Activated CD8-positive, alpha-beta memory T cell treated with anti-CD3 and anti-CD28 coated beads for 1 hour (primary cell): ENCODE measurements at places on chromosomes 1 and 21.

DNA sequence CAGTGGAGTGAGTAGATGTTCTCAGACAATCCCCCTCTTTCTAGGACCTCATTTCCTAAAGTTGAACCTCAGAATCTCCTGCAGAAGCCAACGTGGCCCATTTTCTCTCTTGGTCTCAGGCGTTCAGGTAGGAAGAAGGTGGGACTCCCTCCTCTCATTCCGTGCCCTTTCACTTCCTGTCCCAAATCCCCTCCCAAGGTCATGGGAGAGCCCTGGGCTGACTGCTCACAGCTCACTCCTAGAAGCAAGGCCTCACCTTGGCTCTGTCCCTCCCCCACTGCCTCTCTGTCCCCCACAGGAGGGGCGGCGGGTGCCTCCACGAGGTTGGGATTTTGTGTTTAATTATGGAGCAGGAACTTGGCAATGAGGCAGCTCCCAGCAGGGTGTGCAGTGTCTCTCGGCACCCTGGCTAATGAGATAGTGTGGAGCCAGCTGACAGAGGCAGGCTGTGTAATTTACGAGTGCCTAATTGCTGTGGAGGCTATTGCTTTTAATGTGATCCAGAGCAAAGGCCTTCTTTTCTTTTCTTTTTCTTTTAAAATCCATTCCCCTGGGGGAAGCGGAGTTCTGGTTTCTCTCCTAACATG is 9.1 kb upstream of the CDK18 start:
- no peak for DNase-seq

- DNase-seq = no peak
Measured at GRCh38 chr21:45517249-45518065, 24.8 kb downstream of the SLC19A1 start.

- DNase-seq = no peak
Measured at GRCh38 chr1:175332515-175332914, 139.9 kb upstream of the KIAA0040 start.

- no peak for DNase-seq
Measured at GRCh38 chr1:164337885-164338284, 221.1 kb upstream of the PBX1 start.

DNA sequence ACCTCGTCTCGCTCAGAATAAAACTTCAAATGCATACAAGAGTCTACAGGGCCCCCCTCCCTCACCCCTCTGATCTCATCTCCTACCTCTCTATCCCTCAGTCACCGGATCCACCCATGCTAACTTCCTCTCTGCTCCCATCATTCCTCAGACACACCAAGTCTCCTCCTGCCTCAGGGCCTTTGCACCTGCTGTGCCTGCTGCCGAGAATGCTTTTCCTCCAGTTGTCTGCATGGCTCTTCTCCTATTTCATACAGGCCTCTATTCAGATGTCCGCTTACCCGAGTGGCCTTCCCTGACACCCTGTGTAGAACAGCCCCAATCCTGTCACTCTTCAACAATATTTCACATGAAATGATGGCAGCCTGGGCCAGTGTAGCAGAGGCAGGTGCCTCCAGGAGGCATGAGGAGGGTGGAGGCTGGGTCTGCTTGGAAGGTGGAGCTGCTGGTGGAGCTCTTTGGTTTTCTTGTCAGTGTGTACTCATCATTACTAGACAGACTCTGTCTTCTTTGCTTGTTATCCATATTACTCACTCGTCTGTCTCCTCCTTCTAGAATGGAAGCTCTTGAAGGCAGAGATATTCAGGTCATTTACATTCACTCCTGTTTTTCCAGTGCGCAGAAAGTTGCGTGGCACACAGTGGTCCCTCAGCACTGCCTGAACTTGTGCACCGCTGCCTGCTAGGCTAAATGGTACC is 4.2 kb downstream of the SH2D2A start:
- DNase-seq = no peak

GRCh38 chr1:17001760-17002523 is 9.8 kb downstream of the ATP13A2 start:
- no peak for DNase-seq

GRCh38 chr1:156493154-156493631 is 7.4 kb downstream of the MEF2D start:
- no peak for DNase-seq

DNA sequence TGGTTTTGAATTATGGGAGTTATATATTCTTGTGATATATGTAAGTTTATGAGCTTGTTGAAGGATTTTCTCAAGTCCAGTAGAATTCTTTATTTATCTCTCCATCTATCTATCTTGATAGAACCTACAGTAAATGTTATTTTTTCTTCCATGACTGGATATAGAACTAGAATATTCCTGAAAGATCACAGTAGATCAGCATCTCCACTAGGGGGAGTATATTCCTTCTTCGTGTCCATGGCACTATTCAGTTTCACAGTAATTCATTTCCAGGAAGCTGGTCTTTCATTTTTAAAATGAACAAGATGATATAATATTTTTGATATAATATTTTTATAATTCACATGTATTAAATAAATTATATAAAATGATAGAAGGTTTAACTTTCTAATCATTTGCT is 18.8 kb downstream of the TMPRSS15 start:
- DNase-seq = no peak

GRCh38 chr1:41712695-41713094 is 206.0 kb downstream of the HIVEP3 start:
- DNase-seq = no peak

GRCh38 chr1:32886004-32886827 is at the start of gene HPCA:
TSS of gene HPCA (plus strand) at chr1:32886491. CDS start at chr1:32888899, 2,408 bp downstream.
- DNase-seq = no peak

GRCh38 chr1:12102066-12102465 is 39.0 kb downstream of the TNFRSF8 start:
- DNase-seq = no peak

DNA sequence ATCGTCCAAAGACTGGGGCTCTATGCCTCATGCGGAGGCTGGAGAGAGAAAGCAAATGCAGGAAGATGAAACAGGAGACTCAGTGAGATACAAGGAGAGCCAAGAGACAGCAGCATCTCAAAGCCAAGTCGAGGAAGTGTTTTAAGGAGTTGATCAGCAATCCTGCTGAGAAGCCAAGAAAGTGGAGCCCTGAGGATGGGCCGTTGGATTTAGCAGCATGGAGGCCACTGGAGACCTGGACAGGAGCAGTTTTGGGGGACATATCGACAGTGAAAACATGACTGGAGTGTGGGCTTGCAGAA is 107.4 kb upstream of the ZBTB40 start:
- DNase-seq = no peak

- no peak for DNase-seq
Measured at GRCh38 chr1:85134583-85135391, 66.0 kb downstream of the SYDE2 start.

DNA sequence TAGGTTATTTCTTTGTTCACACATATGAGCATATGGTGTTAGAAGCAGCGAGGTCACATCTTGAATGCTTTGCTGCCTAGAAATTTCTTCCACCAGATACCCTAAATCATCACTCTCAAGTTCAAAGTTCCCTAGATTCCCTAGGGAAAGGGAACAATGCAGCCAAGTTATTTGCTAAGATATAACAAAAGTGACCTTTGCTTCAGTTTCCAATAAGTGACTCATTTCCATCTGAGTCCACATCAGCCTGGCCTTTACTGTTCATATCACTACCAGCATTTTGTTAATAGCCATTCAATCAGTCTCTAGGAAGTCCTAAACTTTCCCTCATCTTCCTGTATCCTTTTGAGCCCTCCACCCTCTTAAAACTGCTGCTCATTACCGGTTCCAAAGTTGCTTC is 1502.5 kb downstream of the KCNT2 start:
- no peak for DNase-seq

DNA sequence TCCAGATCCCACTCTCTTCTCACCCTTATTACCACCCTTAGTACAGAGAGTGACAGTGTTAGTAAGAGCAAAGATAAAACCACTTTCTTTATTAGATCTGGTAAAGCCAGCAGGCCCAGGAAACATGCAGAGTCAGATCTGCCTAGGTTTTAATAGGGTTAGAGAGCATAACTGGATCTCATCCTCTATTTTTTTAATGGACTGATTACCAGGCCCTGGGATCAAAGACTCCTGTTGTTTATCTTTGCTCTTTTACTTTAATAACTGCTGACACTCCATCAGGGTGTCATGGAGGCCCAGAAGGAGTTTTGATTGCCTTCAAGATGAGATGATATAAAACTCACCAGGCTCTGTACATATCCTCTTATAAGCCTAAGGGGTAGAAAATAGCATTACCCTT is 45.3 kb upstream of the RGS5 start:
- DNase-seq = no peak

GRCh38 chr21:18157406-18157805 is 87.2 kb upstream of the CHODL start:
- no peak for DNase-seq

- DNase-seq = no peak
Measured at GRCh38 chr1:66940981-66941380, 16.2 kb downstream of the MIER1 start.

- DNase-seq = no peak
Measured at GRCh38 chr1:242189591-242189990, 190.7 kb upstream of the MAP1LC3C start.

DNA sequence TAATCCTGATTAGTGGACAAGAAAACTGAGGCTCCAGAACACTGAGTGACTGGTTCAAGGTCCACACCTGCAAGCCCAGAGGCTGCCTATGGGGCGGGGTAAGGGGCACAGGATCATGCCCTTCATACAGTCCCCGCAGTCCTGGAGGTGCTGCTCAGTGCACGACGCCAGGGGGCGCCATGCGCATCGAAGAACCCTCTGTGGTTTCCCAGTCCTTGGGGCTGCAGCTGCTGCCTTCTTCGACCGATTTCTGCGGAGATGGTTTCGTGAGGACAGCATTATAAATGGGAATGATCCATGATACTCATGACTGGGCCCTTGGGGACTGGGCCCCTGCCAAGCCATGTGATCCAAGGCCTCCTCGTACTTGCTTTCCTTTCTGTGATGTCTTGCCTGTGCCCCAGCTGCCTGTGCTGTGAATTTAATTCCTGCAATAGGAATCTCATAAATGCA is 37.1 kb upstream of the ARHGEF10L start:
- peak; percentile 19 for DNase-seq

DNA sequence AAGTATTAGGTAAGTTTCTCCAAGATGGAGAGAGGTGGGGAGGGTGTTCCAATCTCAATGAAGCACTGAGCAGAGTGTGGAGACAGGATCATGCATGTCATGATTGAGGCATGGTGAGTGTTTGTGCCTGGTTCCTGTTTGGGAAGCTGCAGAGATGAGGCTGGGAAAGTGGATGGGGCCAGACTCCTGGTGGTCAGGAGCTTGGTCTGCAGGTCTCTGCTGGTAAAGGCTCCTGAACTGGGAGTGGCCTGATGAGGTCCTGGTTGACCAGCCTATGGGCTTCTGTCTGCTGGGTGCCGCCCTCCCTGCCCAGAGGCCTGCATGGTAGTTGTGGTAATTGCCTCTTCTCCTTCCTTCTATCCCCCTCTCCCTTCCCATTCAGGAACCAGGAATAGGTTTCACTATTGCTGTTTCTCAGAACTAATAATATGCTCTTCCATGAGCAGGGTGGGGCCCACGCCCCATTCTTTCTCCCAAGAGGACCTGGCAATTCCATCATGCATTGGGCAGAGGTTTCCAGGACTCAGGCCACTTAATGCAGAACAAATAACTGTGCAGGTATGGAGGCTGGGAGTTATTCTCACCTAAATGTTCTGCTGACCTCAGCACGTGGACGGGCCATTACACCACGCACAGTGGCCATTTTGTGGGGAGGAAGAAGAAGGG is 24.5 kb downstream of the PROK1 start:
- no peak for DNase-seq

- no peak for DNase-seq
Measured at GRCh38 chr1:217660353-217661062, 29.4 kb downstream of the SPATA17 start.

GRCh38 chr1:231856426-231856825 is 229.8 kb downstream of the DISC1 start:
- DNase-seq = no peak

DNA sequence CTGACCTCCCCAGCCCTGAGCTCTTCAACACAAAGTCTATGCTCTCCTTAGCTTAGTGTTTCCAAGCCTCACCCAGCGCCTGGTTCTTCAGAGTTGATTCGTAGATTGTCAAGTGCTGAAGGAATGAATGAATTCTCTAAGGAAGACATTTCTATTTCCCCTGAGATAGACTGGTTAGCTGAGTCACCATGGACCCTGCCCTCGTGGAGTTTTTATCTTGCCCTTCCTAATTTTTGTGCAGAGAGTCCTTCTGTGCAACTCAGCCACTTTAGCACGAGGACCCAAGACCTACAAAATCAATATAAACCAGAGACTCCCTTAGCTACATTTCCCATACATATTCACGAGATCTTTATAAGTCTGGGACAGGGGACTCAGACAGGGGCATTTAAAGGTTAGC is 2.6 kb upstream of the CD244 start:
- DNase-seq = no peak

DNA sequence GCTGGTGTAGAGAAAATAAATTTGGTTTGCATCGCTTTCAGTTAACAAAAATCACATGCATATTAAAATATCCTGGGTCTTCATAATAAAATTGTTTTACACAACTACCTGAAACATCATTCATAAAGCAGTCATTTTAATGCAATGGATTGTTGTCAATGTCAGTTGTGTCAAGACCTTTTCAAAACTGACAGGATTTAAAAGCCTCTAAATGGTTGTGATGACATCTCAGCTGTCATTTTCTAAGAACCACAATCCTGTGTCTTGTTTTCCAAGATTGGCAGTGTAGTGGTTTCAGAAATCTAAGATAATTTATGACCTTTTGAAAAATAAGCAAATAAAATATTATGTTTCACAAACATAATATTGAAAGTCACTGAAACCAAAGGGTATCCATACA is 42.0 kb downstream of the RGS21 start:
- DNase-seq = no peak

DNA sequence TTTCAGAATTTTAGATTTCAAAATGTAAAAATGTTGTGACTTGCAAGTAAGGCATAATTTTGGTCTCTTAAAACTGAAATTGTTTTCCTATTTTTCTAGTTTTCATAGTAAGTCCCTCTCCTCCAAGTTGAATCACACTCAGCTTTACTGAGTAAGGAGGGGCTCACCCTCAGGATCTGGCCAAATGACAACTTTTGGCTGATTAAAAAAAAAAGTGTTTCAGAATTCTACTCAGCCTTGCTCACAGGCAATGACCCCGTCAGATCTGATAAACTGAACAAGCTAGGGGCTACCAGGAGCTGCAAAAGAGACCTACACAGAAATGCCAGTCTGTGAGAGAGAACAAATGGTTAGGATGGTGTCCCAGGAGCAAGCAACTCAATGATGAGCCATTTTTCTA is 159.8 kb downstream of the PBX1 start:
- DNase-seq = no peak

DNA sequence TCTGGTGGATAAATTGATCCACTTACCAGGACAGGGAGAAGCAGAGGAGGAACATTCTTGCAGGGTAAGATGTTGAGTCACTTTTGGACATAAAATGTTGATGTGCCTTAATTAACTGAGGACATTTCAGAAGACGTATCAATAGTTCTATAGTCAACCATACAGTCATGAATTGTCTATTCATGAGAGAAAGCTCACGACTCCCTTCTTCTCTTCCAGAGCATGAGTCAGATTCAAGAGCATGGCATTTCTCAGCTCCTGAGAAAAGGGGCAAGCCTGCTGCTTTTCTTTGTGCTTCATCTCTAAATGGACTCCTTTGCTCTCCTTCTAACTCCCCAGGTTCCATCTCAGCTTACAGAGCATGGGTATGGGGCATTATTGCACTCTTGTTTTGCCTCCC is 55.7 kb downstream of the ADGRL4 start:
- no peak for DNase-seq
